ENCODE measurements at places on chromosomes 3 and 15.

- no peak for DNase-seq
Observed at GRCh38 chr3:38834717-38835116, 18.7 kb upstream of the SCN10A start.

GRCh38 chr3:166279636-166280035 lies 442.4 kb upstream of the BCHE start:
- DNase-seq, result no peak

GRCh38 chr15:33150971-33151370 lies 43.5 kb downstream of the FMN1 start:
- DNase-seq, result no peak

GRCh38 chr3:54520060-54520459 lies 397.7 kb downstream of the CACNA2D3 start:
- no peak for DNase-seq

DNA sequence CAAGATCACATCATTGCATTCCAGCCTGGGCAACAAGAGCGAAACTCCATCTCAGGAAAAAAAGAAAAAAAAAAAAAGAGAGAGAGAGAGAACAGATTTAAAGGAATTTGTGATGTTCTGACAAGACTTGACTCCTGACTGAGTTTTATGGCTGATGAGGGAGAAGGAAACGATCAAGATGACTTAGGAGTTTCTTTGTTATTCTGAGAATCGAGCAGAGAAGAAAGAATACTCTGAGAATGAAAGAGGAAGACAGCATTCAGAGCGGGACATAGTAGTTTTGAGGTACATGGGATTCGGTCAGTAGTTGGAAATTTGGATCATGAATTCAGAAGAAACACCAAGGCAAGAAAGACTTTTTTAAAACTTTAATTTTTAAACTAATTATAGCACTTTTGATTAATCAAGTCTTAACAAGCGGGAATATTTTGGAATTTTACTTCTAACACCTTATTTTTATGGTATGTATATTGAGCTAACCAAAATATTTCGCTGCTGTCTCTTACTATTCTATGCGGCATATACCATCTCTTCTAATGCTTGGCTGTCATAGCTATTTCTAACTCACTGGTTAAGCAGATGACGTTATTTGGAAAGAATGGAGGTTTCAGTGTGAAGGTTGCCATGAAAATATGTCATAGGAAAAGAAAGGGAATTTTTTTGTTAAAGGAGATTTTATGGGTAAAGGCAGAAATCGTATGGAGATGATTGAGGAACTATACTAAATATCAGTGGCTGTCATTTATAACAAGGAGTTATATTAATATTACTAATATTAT lies 644.1 kb downstream of the RBMS3 start:
- DNase-seq, result no peak

- no peak for DNase-seq
Observed at GRCh38 chr3:37053337-37053736, 60.0 kb downstream of the MLH1 start.

DNA sequence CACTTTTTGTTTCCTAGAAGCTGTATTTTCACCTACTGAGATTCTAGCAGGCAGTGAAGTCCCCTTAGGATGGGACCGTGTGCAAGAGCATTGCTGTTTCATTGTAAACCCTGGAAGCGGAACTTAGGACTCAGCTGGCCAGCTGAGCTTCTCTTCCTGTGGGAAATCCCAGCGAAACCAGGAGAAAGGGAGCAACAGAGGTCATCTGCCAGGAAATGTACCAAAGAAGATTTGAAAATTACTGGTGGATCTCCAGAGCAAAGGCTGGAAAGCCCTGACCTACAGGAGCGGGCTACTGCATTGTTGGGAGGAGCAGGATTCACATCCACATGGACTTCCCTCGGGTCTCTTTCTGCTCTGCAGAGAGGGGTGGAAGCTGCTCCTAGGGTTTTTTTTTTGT lies 7.6 kb upstream of the ADPRH start:
- no peak for DNase-seq

- no peak for DNase-seq
Observed at GRCh38 chr3:142542054-142542453, 36.5 kb downstream of the ATR start.

- no peak for DNase-seq
Observed at GRCh38 chr3:145817870-145818483, 343.0 kb downstream of the PLOD2 start.

DNA sequence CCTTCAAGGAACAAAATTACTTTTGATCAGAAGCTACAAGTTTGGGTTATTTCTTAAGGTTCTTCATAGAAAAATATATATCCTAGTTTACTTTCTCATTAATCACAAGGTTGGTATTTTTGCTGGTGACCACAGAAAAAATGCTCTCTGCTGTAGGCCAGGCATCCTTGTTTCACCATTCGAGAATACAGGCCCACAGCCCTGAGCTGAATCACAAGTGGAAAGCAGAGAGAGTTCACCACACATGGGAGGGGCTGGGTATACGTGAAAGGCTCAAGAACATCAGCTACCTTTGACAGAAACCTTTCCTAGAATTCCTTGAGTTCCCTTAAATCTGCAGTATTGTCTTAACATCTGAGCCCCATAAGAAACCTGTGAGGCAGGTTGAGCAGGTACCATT lies 23.2 kb downstream of the CPEB1 start:
- no peak for DNase-seq

DNA sequence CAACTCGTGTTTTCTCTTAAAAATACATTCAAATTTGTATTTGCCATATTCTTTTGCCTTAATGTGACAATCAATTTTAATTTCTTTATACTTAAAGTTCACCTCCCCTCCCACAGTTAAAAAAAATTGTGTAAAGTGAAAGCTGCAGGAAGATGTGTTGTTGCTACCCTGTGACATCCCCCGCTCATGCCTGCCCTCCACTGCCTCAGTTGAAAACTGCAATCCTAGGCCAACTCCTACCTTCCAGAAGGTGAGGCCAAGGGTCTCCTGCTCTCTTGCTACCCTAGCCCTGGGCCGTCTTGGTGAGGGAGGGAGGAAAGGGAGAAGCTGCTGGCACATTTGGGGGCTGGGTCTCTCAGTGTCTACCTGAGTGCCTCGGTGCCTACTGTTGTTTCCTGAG lies 57.0 kb upstream of the CMTM7 start:
- DNase-seq, result peak; percentile 59

- DNase-seq, result no peak
Observed at GRCh38 chr3:48058091-48058490, 41.9 kb upstream of the MAP4 start.

DNA sequence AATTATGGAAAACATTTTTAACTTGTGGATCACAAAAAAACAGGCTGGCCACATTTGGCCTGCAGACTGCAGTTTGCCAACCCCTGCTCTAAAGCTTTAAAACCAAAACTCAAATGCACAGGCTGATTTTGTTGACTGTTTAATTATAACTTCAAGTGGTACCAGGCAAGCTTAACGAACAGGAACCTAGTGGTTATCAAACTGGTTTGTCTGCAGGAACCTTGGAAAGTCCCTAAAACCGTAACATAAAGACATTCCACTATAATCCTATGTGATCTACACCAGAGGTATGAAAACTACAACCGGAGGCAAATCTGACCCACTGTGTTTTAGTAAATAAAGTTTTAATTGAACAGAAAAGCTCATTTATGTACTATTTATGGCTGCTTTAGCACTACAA lies 52.4 kb downstream of the TBL1XR1 start:
- no peak for DNase-seq

GRCh38 chr3:45608296-45608695 lies 13.7 kb downstream of the LIMD1 start:
- DNase-seq, result no peak

DNA sequence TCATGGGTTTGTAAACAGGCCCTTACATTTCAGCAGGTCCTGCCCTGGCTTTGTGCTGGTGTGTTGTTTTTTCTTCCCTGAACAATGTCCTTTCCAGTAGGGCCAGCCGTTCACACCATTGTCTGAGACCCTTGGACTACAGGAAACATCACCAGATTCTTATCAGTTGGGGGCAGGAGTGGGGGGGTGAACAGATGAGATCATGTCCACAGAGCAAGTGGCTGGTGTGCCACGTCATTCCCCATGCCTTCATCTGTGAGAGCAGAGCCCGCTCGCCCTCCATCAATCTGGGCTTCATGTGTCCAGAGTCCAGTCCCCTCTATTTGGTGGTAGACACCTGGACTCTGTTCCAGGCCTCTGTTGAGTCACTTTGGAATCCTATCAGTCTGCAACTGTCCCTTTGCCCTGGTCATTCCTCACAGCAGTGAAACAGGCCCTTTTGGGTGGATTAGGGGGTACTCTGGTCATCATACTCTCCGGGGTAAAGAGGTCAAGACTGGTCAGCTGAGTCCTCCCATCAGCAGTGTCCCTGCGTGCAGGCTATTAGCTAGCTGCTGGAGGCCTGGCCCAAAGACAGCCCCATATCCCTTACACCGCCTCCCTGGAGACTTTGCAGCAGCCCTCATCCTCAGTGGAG lies 15.0 kb downstream of the SEMA3G start:
- DNase-seq, result no peak

- DNase-seq, result no peak
Observed at GRCh38 chr3:139746481-139746880, 68.7 kb upstream of the NMNAT3 start.
